Peyer's patch (tissue), 4 donors: ENCODE measurements at places on chromosomes 2 and 18.

DNA sequence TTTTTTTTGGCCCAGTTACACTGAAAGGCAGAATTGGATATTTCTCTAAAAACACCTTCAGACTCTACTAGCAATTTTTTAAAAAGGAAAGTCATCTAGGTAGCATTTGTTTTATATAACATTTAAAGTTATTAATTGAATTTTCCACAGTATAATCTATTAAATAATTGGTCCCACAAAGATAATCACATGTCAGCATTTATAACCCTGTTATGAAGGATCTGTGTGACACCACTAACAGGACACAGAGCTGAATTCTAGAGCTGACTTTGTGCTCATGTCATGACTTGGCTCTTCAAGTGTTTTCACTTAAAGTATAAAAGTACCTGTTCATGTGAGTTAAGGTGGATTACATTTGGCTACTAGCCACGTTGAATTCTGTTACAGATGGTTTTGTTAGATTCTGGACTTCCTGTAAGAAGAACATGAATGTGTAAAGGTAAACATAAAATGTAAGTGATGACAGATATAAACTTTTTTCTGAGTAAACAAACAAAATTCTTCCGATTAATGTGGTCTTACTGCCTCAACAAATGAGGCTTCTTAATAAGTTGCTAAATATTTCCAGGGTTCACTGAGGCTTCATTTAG lies 69.1 kb upstream of the PROKR1 start:
- H3K4me1 ChIP-seq = no peaks in the 10 kb centered on the region
- H3K4me3 ChIP-seq = no peak overlapping the region
- H3K36me3 ChIP-seq = no peaks in the 10 kb centered on the region
- H3K27ac ChIP-seq = no peak overlapping the region

DNA sequence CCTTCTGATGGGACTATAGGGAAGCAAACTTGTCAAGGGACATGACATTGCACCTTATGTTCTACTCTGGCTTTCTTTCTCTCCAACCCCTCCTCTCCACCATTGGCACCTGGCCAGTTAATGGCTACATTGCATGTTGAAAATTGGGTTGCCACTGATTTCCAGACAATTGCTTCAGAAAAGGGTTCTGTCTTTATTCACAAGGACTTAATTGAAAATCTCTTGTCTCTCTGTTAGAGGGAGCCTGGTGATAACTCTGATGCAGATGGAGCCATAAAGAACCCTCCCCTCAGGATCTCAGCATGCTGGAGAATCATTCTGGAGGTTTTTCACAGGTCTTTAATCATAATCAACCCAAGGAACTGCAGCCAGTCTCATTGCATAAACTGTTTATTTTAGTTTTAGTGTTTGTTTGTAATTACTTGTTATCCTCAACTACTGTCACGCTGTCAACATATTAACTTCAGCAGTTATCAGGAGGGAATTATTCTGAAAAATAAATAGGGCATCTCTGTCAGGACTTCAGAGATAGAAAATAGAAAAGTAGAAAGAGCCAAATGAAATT lies 316.8 kb downstream of the RIT2 start:
- H3K4me3 ChIP-seq = no peak overlapping the region
- DNase-seq = no peak
- no peaks in the 10 kb centered on the region for H3K4me1 ChIP-seq
- no peaks in the 10 kb centered on the region for H3K36me3 ChIP-seq
- no peak overlapping the region for H3K27ac ChIP-seq

- H3K27ac ChIP-seq = no peak overlapping the region
- H3K4me1 ChIP-seq = no peaks in the 10 kb centered on the region
Observed at GRCh38 chr2:80026040-80026729, 278.4 kb downstream of the LRRTM1 start.

DNA sequence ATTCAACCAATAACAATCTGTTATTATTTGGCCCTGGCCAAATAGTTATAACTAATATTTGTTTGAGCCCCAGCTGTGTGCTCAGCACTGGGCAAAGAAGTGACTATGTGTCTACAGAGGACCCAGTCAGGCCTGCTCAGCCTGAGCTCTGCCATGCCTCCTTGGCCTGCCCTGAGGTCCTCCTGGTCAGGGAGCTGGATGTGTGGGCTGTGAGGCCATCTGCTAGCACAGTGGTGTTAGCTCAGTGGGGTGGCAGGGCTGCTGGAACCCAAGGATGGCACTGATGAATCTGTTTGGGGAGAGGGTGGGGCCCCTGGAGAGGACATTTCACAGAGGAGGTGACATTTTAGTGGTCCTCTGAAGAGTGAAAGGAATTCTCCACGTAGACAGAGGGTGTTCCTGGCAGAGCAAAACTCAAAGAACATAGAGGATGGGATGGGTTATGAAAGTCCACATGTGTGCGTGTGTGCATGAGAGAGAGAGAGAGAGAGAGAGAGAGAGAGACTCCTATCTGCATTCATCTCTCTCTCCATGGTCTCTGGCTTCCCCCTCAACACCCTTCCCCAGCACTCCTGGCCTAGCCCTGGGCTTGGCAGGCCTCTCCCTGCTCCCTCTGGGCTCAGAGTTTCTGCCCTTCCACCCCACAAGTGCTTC lies 21.2 kb upstream of the ATOH8 start:
- DNase-seq = no peak
- H3K4me3 ChIP-seq = no peak overlapping the region
- H3K27ac ChIP-seq = no peak overlapping the region
- no peaks in the 10 kb centered on the region for H3K27me3 ChIP-seq
- no peaks in the 10 kb centered on the region for H3K36me3 ChIP-seq

- no peak for DNase-seq
- no peak overlapping the region for H3K27ac ChIP-seq
- no peaks in the 10 kb centered on the region for H3K27me3 ChIP-seq
- H3K4me3 ChIP-seq = no peak overlapping the region
- no peaks in the 10 kb centered on the region for H3K4me1 ChIP-seq
Observed at GRCh38 chr2:239991689-239992314, 33.3 kb downstream of the NDUFA10 start.

- H3K4me1 ChIP-seq = no peaks in the 10 kb centered on the region
- H3K27ac ChIP-seq = no peak overlapping the region
- DNase-seq = no peak
Observed at GRCh38 chr18:79105455-79105854, 36.3 kb downstream of the ATP9B start.

- DNase-seq = no peak
- no peaks in the 10 kb centered on the region for H3K36me3 ChIP-seq
- H3K4me3 ChIP-seq = no peak overlapping the region
- no peaks in the 10 kb centered on the region for H3K4me1 ChIP-seq
- H3K27me3 ChIP-seq = no peaks in the 10 kb centered on the region
Observed at GRCh38 chr2:77807531-77808215, 285.5 kb upstream of the LRRTM4 start.

DNA sequence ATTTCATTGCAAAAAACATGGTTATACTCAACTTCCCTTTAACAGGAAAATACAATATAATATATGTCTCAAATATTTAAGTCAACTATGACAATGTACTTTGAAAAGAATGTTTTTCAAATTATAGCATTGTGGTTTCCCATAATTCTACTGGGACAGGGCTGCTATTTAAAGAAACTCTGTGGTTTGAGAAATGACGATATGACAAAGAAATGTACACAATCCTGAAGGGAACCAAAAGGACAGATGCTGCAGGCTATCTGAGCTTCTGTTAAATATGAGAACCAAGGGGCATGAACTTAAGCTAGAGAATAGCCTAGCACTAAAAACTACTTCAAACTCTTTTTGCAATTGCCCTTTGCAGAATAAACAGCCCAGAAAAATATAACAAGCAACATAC lies 415.9 kb downstream of the GRB14 start:
- no peaks in the 10 kb centered on the region for H3K36me3 ChIP-seq
- no peak for DNase-seq
- no peak overlapping the region for H3K4me3 ChIP-seq
- H3K4me1 ChIP-seq = no peaks in the 10 kb centered on the region

GRCh38 chr2:162473-163382 lies 101.1 kb downstream of the SH3YL1 start:
- DNase-seq = peak; percentile 56

DNA sequence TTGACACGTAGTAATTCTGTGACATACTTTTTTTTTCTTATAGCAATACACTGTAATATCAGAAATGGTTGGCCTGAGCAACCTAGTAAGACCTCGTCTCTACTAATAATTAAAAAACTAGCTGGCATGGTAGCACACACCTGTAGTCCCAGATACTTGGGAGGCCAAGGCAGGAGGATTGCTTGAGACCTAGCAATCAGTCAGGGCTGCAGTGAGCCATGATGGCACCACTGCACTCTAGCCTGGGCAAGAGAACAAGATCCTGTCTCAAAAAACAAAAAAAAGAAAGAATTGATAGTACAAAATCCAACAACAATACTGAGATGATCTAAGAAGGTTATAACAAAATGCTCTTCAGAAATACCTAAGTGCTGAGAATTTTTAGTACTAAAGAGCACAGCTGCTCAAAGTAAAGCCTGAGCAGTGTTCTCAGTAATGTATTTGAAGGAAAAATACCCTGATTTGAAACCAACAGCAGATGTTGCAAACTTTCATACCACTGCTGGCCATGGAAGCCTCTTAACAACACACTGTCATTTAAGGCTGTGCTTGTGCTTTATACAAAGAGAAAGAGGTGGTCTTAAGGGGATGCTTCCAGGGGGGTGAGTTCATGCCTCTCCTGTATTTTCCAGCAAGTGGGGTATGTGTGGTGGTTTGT lies 132.6 kb upstream of the CDCA7 start:
- no peaks in the 10 kb centered on the region for H3K4me1 ChIP-seq
- H3K27ac ChIP-seq = no peak overlapping the region
- H3K27me3 ChIP-seq = no peaks in the 10 kb centered on the region
- no peaks in the 10 kb centered on the region for H3K36me3 ChIP-seq
- H3K4me3 ChIP-seq = no peak overlapping the region
- DNase-seq = no peak

DNA sequence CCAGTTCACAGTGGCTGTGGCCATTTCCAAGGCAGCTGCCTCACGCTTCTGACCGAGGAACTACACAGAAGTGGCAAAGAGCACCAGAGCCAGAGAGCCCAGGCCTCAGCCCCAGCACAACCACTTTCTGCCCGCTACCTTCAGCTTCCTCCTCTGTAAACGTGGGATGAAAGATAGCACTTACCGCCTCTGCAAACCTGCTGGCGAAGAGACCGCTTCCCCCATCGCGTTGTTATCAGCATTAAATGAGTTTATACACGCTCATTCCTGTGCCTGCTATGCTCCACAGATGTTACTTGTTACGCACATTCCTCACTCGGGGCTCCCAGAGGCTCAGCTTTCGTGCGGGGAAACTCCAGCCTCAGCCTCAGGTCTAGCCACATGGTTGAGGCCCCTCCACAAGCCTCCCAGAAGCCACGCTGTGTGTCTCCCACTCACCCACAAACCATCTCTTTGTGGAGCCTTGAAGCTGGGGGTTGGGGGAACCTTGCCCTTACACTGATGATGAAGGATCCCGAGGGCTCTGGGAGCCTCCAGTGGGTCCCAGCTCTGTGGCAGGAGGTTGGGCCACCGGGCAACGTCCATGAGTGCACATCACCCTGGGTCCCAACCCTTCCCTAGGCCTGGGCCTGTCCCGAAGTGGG lies 63.3 kb upstream of the SMAD7 start:
- no peak overlapping the region for H3K4me3 ChIP-seq
- H3K27ac ChIP-seq = no peak overlapping the region
- DNase-seq = peak; percentile 3
- no peaks in the 10 kb centered on the region for H3K27me3 ChIP-seq

GRCh38 chr2:190126798-190127197 lies 64.3 kb upstream of the MSTN start:
- no peak for DNase-seq
- H3K4me1 ChIP-seq = no peaks in the 10 kb centered on the region
- no peak overlapping the region for H3K4me3 ChIP-seq
- no peaks in the 10 kb centered on the region for H3K27me3 ChIP-seq
- H3K36me3 ChIP-seq = no peaks in the 10 kb centered on the region

DNA sequence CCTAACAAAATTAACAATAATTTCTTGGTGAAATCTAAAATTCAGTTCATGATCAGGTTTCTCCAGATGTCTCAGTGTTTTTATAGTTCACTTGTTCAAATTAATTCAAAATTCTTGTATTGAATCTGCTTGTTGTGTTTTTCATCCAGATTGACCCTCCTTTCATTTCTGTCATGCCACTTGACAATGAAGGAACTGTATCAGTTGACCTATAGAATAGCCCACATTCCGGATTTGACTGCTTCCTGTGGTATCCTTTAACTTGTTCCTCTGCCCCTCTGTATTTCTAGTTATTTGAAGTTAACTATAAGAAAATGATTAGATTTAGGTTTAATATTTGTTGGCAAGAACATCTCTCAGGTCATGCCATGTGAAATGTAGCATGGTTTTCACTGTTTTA lies 53.3 kb downstream of the TWSG1 start:
- H3K4me1 ChIP-seq = no peaks in the 10 kb centered on the region

GRCh38 chr18:24928301-24928878 lies 423.6 kb downstream of the ZNF521 start:
- no peak overlapping the region for H3K27ac ChIP-seq
- H3K4me1 ChIP-seq = no peaks in the 10 kb centered on the region
- no peaks in the 10 kb centered on the region for H3K27me3 ChIP-seq
- H3K4me3 ChIP-seq = no peak overlapping the region
- H3K36me3 ChIP-seq = no peaks in the 10 kb centered on the region

DNA sequence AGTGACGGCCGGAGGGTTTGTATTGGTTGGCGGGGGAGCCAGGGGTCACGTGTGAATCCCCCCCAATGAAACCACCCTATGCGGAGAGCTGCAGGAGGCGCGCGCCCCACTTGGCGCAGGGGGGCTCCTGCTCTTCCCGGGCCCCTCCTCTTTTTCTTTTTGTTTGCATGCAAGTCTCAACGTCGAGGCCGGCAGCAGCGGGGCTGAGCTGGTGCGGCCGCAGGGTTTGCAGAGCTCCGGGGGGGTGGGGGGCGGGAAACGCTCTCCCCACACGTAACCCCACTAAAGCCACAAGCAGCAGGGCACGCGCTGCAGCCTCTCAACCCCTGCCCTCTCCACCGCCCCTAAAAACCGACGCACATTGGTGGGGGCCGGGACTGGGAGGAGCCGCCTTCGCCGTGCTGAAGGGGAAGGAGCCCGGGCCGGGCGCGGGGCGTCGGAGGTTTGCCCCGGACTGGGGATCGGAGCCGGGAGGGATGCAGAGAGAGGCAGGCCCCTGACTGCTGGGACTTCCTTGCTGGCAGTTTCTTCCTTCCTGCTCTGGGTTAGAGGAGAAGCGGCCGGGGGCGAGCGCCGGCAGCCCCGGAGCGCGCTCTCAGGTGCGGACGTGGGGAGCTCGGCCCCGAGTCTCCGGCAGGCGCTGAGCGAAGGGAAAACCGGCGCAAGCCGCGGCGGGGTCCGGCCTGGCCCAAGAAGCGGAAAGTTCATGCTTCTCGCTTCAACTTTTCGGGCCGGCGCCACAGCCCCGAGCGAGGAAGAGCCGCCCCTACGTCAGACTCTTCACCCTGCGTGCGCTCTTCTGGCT lies 864 bp downstream of the LBH start:
- H3K4me1 ChIP-seq = peaks cover 4% of the 10 kb centered on the region
- DNase-seq = peak; percentile 68
- H3K27me3 ChIP-seq = no peaks in the 10 kb centered on the region
- no peaks in the 10 kb centered on the region for H3K36me3 ChIP-seq
- H3K4me3 ChIP-seq = peak overlapping the region; percentile 66

DNA sequence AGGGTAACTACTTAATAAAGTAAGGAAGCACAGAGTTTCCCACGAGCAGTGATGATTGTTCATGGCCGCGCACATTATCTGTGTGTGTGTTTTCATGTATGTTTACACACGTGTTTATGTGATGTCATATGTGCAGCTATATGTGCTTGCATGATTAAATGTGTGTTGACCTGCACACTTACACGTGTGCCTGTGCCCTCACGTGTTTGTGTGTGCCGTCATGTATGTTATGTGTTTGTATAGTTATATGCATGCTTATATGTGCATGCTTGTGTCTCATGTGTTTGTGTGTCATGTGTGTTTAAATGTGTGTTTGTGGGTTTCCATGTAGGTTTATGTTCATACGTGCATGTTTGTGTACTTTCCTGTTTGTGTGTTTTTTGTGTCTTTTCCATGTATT lies 782.3 kb downstream of the GALR1 start:
- H3K36me3 ChIP-seq = no peaks in the 10 kb centered on the region
- H3K27ac ChIP-seq = no peak overlapping the region
- no peak overlapping the region for H3K4me3 ChIP-seq
- no peaks in the 10 kb centered on the region for H3K27me3 ChIP-seq
